ENCODE measurements at places on chromosomes 6 and 20.

- DNase-seq = no peak
These were observed 427.4 kb upstream of the JARID2 start for GRCh38 chr6:14818422-14818884.

DNA sequence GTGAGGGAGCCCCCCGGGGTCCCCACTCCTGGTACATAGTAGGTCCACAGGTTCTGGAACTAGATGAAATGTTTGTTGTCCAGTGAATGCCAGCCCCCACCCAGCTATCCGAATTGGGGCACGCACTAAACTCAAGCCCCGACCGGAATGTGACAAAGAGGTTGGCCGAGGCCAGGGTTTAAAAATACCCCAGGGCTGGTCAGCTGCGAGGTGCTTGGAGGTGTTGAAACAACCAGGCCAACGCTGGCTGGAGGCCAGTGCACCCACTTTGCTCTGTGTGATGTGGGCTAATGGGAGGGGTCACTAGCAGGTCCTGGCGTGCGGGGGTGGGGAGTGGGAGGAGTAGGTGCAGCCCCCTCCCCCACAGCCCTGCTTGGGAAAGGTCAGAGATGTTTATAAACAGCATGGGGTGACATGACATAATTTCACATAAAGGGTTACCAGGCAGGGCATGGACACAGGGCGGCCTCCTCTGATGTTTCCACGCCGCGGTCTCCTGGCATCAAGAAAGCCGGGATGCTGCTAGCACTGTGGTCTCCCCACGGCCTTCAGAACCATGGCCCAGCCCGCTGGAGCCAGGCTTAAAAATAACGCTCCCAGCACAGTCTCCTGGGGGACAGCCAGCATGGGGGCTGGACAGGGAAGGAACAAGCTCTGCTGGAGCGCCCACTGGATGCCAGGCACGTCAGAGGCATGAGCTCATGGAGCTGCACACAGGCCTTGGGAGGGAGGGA lies 111.2 kb upstream of the PTPN1 start:
- DNase-seq = no peak

GRCh38 chr6:132813173-132813856 lies 1.1 kb upstream of the RPS12 start:
- DNase-seq = no peak

DNA sequence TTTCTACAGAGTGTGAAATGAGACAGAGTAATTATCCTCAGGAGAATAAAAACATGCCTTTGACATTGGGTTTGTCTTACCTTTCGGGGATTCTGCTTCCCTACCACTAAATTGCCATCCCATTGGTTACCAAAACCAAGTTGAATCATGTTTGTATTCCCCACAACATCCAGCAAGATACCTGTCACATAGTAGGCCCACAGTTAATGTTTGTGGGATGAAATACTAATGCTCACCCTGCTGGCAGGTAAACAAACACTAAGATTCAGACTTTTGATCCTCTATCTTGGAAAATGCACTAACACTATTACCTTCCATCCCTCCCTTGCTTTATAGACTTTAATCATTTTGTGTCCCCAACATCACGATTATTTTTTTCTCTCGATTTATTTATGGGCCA lies 8.2 kb upstream of the STXBP5 start:
- no peak for DNase-seq

Data from NCI-H1092 (cell line).